ENCODE measurements at places on chromosomes 7 and 10.

DNA sequence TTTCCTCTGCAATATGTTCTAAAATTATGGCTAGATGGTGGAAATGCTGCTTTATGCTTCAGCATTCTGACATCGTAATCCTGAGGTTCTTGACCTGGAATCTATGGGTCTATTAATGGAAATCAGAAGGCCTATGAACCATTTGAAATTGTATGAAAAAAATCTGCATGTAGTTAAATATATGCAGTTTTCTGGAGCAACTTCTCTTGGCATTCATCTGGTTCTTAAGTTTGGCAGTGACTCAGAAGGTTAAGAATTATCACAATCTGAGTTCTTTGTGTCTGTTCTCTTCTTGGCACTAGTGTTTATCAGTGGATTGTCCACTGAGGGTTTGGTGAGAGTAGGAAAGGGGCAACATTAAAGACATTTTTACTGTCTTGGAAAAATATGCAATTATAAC, 71.1 kb upstream of the FZD1 start:
- no peak for DNase-seq

DNA sequence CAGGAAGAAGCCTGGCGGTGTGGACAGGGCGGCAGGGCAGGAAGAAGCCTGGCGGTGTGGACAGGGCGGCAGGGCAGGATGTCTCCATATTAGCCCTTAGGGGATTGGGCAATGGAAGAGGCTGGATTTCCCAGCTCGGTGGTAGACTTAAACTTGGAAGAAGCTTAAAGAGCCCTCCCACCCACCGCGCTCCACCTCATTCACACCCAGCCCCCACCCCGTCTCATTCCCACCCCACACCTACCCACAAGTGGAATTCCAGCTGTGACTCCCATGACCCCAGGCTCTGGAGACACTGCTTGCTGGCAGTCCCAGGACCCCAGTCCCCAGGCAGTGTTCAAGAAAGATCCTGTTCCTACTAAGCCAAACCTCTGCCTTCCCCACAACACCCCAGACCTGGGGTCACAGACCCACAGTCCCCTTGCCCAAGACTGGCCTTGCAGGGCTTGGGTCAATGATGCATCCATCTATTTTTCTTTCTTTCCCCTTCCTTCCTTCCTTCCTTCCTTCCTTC, 34.0 kb downstream of the SPDYE6 start:
- no peak for DNase-seq

GRCh38 chr10:113965683-113966082, 78.0 kb upstream of the ADRB1 start:
- no peak for DNase-seq

- DNase-seq: no peak
Measured at GRCh38 chr10:110421512-110422138, 76.1 kb upstream of the DUSP5 start.

- no peak for DNase-seq
Measured at GRCh38 chr10:124961248-124961570, 19.3 kb downstream of the ZRANB1 start.

- no peak for DNase-seq
Measured at GRCh38 chr10:6695519-6695918, 115.4 kb upstream of the PRKCQ start.

DNA sequence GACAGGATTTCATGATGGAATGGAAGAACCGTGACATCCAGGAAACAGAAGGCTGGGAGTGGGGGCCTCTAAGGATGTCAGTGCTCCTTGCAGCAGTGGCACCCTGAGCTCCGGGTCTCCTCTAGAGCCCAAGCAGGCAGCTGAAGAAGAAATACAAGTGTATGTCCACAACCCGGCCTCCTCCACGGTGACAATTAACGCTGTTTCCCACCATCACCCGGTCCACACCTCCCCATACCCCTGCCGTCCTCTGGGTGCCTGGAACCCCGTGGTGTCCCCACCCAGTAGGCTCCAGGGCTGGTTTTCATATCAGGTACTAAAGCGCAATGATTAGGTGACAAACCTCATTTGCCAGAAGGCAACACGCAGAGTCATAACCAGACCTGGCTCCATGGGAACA, 30.3 kb downstream of the GRID1 start:
- no peak for DNase-seq

GRCh38 chr7:69002416-69002815, 595.9 kb upstream of the AUTS2 start:
- DNase-seq: no peak

DNA sequence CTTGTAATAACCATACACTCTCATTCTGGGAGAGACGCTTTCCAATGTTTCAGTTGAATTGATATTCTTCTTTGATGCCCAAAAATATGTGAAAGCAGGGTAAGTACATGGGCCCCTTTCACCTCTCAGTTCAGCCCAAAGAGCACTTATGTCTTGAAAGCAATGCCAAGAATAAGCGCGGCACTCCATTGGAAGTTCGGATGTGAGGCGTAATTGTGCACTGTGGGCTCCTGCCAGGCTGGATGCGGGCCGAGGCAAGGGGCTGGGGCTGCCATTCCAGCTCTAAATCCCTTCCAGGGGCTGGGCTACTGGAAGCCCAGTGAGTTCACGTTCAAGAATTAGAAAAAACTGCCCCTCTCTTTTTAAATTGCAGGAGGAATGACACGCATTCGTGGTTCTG, 113.8 kb downstream of the EBF3 start:
- no peak for DNase-seq

DNA sequence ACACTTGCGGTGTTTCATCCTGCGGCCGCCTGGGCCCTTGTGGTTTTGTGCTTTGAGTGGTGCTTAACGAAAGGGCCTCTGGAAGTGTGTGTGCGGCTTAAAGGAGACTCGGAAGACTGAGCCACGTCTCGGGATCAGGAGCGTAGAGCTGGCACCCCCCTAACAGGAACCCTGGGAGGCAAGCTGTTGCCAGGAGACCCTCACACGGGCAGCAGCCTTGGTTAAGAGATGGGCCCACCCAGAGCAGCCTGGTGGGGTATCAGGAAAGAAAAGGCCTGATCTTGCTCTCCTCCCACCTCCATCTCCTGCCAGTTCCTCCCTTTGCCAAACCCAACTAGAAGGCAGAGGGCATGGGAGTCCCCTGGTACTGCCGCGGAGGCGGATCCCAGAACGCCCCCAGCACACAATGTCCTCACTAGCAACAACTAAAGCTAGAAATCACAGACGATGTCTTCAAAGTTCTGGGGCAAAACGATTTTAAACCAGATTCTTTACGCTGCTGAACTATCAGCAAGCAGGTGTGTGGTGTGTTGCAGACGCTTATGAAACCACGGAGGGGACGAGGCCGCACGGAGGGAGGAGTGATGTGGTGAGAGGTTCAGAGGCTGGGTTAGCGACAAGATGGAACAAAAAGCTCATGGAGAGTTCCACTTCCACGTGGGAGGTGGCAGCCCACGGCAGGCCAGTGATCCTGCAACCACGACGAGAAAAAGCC, 67.0 kb upstream of the INPP5A start:
- no peak for DNase-seq

DNA sequence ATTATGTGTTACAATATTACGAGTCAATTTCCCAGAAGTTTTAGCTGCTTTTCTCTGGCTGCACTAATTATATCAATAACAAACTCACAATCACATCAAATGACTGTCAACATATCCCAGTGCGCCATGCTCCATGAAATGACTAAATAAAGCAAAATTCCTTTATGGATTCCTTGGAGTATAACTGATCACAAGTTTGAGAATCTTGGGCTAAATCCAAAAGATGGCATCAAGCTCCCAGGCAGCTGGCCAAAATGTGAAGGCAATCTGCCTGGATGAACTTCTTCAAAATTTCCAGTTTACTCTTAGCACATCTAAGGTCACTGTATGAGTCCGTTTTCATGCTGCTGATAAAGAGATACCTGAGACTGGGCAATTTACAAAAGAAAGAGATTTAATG, 210.8 kb downstream of the CCSER2 start:
- DNase-seq: no peak

- no peak for DNase-seq
Measured at GRCh38 chr10:124324451-124324850, 94.3 kb downstream of the OAT start.

DNA sequence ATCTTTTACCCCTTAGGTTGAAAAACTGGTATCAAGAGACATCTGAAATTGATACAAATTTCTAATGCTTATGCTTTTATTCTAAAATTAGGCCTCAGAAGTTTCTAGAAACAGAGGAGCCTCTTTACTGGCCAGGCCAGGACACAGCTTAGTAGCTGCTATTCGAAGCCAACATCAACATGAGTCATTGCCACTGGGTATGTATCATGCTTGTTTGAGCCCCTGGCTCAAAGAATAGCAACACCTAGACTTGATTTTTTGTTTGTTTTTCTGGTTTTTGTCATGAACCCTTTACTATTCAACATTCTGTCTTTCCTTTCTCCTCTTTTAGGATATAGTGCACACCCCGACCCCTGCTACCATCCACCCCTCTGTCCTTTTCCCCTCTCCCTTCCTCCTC, 90.9 kb upstream of the STK17A start:
- DNase-seq: no peak

DNA sequence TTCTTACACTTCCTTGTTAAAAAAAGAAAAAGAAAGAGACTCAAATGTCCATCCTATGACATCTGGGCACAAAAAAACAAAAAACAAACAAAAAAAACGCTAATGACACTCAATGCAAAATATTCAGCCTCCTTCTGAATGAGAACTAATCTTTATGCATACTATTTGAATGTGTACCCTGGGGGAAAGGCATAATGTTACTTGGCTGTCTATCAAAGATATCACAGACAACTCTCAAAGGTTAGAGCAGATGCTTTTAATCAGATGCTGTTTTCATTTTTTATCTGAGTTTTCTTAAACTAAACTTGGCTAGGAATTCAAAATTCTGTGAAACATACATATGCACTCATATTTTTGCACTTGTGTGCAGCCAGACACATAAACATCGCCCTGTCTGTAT, 745.8 kb downstream of the CNTNAP2 start:
- no peak for DNase-seq

GRCh38 chr7:150962553-150963399, 15.3 kb downstream of the KCNH2 start:
- no peak for DNase-seq

GRCh38 chr10:131774681-131775085, 126.1 kb upstream of the PPP2R2D start:
- no peak for DNase-seq

DNA sequence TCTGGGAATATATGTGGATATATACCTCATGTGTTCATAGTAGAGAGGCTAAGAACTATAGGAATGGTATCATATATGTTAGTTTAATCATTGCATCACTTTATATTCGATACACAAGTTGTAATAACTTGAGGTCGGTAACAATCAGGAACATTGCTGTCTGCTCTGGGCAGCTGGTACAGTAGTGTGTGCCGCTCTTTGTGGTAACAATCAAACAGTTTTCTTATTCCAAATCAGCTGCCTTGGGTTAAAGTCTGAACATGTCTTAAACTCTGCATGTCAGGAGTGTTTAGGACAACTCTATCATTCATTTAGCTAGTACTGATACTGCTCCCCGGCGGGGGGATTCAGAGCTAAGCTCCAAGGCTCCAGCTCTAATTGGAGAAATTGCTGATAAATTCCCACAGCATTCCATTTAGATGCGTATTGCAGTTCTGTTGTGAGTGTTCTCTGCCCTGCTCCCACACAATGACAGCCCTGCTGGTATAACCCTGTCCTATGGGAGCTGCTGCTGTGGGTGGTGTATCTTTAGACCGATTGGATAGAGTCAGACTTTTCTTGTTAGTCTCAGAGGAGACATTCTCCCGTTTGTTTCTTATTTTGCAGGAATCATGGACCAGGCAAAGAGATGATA, 707.5 kb upstream of the FZD8 start:
- DNase-seq: no peak

- DNase-seq: no peak
Measured at GRCh38 chr7:30804078-30804661, 33.0 kb downstream of the MINDY4 start.

DNA sequence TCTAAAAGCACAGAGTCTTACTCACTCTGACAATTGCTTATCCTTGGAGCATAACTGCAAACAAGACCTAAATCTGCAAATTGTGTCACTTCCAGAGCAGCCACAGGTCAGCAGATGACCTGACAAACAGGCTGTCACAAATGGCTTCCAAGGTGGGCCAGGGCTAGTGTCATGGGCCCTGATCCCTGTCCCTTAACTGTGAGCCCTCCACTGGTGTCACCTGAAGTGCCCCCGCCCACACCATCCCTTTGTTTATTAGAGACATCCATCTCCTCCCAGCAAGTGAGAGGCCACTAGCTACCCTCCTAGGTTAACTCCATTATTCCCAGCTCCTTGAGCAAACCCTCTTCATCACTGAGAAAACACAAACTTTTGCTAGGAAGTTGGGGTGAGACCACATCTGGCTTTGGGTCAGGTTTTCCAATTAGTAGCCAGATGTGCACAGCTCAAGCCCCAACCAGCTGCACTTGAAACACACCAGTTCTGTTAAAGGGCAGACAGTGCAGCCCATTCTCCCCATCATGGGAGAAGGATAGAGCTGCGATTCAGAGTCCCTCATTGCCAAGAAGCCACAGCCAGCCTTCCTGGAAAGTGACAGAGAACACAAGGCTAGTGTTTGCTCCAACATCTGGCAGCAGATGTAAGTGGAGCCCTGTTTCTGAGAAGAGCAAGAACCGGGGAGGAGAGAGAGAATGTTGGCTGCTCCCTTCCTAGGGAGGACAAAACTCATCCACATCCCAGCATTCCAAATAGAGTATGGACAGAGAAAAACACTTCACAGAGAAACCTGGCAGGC, 75.7 kb upstream of the NANOS1 start:
- DNase-seq: no peak

GRCh38 chr7:27162561-27163287, 2.6 kb downstream of the HOXA9 start:
- no peak for DNase-seq

DNA sequence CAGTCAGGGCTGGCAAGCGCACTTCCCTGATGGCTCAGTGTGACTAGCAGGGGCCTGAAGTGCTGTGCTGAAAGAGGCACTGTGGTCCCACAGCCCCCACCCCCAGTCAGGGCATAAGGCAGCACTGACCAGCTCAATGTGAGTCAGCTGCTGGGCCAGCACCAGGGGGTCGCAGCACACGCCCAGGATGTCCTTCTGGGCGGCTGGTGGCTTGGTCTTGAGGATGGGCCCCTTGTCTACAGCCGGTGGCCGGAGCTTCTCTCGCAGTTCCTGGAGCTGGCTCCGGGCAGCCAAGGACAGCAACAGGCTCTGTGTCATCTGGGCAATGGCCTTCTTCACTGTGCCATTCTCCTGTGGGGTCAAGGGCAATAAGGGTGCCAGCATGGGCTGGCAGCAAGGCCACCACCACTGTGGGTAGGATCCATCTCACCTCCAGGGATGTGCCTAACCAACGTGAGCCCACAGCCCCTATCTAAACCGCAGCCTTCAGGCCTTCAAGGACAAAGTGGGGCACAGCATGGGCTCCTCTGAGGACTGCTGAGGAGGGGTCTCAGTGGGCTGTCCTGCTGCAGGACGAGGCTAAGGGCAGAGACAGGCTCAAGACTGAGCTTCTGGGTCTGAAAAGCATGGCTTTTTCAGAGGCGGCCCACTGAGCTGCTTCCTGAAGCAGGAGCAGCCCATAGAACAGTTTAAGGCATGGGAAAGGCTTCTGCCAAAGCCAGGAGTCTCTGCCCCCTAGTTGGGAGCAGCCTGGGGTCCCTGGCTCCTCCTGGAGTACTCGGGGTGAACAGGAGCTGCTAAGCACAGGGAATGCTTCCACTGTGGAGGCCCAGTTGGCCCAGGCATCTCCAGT, 62.5 kb downstream of the CSGALNACT2 start:
- no peak for DNase-seq

GRCh38 chr10:13651969-13652720, 65.4 kb downstream of the PRPF18 start:
- no peak for DNase-seq

Measured in cortex of kidney (tissue), 1 donor.